ENCODE measurements at places on chromosomes 13 and 19.

GRCh38 chr13:109154546-109154945 is 525.1 kb downstream of the MYO16 start:
- DNase-seq: no peak

GRCh38 chr13:23147827-23148226 is 33.0 kb upstream of the SGCG start:
- no peak for DNase-seq

GRCh38 chr19:2494447-2495129 is 18.7 kb downstream of the GADD45B start:
- DNase-seq: no peak

- DNase-seq: peak; percentile 49
Observed at GRCh38 chr13:52599037-52599847, 43.0 kb upstream of the HNRNPA1L2 start.

GRCh38 chr19:14432791-14433553 is at the start of gene PKN1:
TSS of gene PKN1 (plus strand) at chr19:14433306. CDS start at chr19:14433522, 216 bp downstream.
- DNase-seq: no peak

DNA sequence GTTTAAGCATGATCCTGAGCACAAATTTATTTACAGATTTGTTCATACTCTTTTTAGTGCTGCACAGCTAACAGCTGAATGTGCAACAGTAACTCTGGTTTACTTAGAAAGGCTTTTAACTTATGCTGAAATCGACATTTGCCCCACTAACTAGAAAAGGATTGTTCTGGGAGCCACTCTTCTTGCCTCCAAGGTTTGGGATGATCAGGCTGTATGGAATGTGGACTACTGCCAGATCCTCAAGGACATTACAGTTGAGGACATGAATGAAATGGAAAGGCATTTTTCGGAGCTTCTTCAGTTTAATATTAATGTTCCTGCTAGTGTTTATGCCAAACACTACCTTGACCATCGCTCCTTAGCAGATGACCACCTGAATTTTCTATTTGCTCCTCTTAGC is 16.0 kb downstream of the ZNF100 start:
- no peak for DNase-seq

- DNase-seq: no peak
Observed at GRCh38 chr13:94169454-94170144, 309.9 kb downstream of the DCT start.

DNA sequence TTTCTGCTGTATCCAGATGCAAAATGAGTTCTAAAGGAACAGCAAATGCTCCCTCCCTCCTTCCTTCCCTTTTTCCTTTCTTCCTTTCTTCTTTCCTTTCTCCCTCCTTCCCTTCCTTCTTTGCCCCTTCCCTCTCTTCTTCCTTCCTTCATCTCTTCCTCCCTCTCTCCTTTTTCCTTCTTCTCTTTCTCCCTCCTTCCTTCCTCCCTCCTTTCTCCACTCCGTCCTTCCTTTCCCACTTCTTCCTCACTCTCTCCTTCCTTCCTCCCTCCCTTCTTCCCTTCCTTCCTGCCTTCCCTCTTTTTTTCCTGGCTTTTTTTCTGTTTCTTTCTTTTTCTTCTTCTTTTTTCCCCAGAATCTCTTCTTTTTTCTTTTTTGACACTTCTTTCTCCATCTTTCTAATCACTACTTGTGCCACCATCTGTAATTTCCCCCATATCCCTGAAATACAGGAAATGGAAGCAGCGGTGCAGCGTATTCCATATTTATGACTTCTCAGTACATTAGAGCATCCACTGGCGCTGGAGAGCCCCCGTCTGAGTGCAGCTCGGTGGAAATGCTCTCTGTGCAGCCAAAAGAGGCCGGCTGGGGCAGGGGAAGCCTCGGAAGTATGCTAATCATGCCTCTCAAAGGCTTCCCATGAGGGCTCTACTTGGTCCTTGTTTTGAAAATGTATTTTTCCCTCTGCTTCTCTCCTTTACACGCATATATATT is 275.6 kb downstream of the TSHZ3 start:
- DNase-seq: no peak

DNA sequence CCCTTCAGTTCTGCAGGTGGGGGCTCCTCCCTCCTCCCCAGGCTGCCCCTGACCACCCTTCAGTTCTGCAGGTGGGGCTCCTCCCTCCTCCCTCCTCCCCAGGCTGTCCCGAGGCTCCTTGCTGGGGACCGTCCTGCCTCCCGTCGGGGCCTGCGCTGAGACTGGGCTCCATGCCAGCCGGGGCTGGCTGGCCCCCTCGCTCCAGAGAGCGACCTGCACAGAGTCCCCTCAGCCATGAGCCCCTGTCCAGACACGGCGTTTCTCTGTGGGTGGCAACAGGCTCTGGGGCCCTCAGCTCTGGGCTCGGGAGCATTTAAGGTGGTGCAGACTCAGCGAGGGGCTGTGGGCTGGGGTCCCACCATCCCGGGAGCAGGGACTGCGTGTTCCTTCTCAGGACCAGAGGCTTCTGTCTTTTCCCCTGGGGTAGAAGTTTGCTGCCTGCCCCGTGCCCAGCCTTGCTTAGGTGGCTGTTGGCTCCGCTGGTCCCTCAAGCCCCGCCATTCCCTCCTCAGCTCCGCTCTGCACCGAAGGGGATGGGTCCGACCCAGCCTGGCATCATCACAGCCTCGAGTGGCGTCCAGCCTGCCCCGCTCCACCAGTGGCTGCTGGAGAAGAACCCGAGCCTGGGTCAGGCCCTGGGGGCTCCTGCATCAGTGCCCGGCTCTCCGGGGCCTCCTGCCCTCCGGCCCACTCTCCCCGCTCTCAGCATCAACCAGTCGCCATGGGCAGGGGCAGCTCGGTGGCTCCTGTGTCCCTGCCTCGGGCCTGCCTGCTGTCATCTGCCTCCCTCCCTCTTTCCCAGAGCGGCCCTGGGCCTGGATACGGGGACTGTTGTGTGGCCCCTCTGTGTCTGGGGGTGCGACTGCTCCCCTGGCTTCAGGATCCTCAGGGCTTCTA is 27.6 kb downstream of the CSNK1G2 start:
- no peak for DNase-seq

- no peak for DNase-seq
Observed at GRCh38 chr19:11254666-11255065, 7.7 kb downstream of the DOCK6 start.

- DNase-seq: no peak
Observed at GRCh38 chr13:33194820-33195692, 90.5 kb downstream of the STARD13 start.

DNA sequence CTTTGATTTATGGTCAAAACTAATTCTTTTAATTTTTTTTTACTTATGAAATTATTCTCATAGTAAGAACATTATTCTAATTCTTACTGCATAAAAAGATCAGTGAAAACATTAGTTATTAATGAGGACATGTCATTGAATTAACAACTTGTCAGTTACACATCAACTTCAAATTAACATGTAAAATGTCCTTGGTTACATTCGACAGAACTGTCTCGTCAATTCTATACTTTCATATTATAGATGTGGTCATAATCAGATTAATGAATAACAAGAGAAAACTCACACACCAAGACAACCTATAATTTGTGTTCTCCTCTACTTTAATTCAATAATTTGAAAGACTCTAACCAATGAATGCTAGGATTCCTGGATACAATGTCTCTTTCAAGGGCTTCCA is 66.7 kb downstream of the KATNAL1 start:
- DNase-seq: no peak

DNA sequence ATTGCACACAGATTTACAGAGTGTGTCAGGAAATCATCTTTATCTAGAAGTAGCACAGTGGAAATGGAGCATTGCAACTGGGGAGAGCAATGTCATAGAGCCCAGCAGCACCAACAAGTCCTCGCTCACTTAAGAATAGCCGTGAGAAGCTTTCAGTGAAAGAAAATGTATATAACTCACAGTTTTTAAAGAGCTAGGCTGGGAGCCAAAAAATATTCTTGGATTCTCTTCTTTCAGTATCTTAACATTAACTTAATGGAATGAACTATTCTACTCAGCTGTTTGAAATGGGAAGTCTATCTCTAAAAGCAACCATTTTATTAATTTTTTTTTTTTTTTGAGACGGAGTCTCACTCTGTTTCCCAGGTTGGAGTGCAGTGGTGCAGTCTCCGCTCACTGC is 329.6 kb downstream of the COG6 start:
- no peak for DNase-seq

- DNase-seq: no peak
Observed at GRCh38 chr13:78409172-78409571, 194.2 kb downstream of the POU4F1 start.

- no peak for DNase-seq
Observed at GRCh38 chr19:32373585-32374295, 28.3 kb downstream of the ZNF507 start.

DNA sequence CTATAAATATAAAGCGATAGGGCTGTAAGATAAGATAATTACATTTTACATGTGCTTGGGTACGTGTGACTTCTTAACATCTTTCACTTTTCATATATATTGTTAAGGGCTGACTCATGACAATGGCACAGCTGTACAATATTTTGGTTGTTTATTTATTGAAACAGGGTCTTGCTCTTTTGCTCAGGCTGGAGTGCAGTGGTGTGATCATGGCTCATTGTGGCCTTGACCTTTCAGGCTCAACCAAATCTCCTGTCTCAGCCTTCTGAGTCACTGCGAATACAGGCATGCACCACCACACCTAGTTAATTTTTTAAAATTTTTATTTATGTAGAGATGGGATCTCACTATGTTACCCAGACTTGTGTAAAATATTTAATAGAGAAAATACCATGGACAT is 2532.4 kb upstream of the PCDH20 start:
- DNase-seq: no peak

DNA sequence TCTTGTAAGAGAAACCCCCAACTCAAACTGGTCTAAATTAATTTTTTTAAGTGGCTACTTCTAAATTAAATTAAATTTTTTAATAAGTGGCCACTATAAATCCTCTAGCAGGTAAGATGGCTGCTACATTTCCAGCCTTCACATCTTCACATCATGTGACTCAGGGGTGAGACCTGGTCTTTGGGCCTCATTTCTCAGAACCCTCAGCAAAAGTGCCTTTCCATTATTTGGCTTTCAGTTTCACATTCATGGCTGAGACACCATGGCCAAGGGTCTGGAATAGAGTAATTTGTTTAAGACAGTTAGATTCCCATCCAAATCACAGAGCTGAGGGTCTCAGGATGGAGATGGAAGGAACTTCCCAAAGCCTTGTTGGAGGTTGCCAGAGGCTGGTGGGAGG is 47.5 kb downstream of the DCT start:
- no peak for DNase-seq

DNA sequence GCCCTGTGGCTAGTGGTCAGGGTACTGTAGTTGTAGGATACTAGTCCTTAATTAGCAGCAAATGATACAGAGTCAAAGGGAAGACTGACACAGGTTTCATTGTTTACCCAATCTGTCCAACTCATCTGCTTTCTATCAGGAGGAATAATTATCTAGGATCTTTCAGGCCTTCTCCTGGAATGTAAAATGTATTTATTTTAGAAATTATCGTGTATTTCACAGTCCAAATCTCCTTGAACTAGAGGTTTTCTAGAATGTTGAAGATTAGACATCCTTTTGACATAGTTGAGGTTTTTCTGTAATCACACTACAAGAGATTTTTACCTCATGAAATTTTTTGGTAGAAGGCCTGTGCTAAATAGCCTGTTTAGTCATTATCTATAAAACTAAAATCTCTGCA is 1694.8 kb upstream of the PCDH20 start:
- no peak for DNase-seq
